ENCODE measurements at places on chromosomes 6 and 20.

- DNase-seq = no peak
Measured at GRCh38 chr20:4956200-4956810, 45.0 kb downstream of the SLC23A2 start.

- DNase-seq = no peak
Measured at GRCh38 chr6:167240034-167240541, 51.0 kb upstream of the UNC93A start.

GRCh38 chr20:37741570-37741969, 47.7 kb downstream of the CTNNBL1 start:
- DNase-seq = no peak

DNA sequence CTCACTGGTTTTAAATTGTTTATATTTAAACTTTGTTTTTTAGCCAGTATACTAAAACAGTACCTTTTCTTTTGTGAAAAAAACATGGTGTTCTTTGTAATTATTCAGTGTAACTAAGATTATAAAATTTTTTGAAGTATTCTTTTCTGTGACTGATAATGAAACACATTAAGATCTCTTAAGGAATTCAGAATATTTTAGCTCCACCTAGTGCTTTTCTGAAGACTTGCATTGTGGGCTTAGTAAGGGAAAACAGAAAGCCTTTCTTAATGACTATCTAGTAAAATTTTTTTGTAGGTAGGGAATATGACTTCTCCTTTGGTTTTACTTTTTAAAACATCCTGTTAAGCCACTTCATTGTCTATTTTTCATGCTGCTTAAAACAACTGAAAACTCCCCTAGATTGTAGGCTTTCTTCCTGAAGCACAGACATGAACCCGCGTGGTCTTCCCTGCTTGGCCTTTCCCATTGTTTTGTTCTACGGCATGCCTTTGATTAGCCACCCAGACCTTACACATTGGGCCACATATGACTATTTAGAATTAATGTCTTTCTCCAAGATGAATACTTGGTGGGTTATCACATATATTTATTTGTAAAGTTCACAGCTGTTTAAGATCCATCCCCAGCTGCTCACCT, 72.1 kb downstream of the AFDN start:
- DNase-seq = peak; percentile 6

DNA sequence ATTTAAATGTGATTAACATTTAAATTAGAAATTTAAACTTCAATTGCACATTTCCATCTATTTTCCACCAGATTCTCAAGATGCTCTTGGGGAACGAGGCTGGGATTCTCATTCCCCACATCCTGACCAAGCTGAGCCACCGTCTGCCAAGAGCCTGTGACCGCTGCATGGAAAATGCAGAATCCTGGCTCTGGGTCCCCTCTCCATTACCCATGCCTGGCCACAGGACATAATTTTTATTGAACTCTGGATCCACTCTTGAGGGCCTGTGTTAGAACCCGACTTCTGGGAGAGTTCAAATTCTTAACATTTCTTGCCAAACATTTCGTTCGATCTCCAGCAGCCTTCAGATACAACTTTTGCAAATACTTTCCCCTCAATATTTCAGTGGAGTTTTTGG, 201.6 kb upstream of the SNX9 start:
- no peak for DNase-seq

DNA sequence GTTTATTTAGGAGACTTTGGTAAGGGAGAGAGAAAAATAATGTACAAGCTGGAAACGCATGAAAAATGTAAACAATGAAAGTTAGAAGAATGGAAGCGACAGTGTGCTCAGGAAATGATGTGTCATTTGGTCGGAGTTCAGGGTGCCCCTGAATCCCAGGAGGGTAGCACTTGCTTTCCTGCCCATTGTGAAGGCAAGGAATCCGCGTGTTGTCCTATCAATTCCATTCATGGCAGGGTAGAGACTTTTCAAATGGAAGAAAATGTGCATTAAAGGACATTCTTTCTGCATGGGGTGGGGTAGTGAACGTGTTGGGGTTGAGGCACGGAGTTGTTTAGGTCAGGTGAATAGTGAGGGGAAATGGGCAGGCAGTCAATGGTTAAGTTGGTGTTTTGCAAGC, 33.7 kb downstream of the GCNT2 start:
- no peak for DNase-seq

- DNase-seq = no peak
Measured at GRCh38 chr20:16916165-16916564, 168.0 kb downstream of the OTOR start.

DNA sequence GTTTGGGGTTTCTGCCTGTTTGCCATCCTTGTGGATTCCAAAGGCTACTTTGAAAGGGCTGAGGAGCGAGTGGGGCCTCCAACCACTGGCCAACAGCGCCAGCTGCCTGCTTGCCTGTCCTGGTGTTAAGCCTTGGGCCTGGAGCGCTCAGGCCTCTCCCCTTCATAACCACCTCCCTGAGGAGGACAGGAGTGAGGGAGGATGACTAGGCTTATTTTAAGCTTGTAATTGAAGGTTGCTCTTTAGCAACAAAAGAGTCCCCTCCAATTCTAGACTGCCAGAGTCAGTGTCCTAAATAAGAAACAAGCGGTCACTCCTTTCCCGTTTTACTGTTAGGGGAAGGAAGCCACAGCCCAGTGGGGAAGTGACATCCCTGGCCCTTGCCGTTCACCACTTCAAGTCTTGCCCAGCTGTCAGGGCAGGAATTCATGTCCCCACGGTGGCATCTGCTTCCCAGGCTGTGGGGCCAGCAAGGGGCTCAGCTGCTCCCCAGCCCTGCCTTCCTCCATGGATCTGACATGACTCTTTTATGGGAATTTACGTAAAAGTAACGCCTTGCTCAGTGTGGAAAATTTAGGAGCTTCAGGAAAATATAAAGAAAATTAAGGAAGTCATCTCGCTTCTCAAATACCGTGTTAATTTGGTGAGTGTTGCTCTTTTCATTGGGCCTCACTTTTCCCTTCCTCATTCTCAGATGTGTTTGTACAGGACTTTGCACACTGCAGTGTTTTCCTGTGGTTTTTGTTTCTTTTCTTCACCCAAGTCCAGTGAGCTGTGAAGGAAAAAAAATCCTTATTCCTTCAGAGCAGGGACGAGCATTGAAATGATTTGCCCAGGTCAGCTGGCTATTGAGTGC, 57.8 kb downstream of the SSR1 start:
- no peak for DNase-seq

DNA sequence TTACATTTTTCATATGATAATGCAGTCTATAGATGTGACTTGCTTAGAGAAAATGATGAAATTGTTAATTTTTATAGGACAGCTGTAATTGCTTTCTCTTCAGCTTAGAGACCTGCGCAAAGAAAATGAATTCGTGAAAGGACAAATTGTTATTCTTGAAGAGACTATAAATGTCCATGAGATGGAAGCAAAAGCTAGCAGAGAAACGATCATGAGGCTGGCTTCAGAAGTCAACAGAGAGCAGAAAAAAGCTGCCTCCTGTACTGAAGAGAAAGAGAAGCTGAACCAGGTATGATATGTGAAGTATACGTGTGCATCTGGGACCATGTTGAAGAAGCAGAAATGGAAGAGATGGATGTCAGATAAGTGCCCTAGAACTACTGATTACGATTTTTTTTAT, 54.4 kb downstream of the CCDC170 start:
- DNase-seq = no peak

DNA sequence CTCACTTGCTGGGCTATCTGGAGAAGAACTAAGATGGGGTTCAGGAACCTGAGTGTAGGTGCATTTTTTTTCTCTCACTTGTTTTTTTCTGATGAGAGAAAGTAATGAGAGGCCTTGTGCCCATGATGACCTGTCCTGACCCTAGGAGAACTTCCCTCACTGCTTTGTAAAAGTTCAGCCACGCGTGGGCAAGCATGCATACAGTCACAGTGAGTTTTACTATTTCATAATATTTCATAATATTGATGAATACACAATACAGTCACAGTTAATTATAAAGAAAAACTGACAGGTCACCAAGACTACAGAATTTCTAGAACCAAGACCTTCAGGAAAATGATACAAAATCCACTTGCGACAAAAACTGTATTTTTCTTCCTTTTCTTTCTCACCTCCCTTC, 111.8 kb downstream of the MAP7 start:
- no peak for DNase-seq

- peak; percentile 32 for DNase-seq
Measured at GRCh38 chr6:84193114-84193708, 34.2 kb downstream of the CEP162 start.

GRCh38 chr20:37207171-37207570, 27.8 kb upstream of the MROH8 start:
- peak; percentile 11 for DNase-seq

GRCh38 chr6:79947191-79948186, at the start of gene ELOVL4:
Gene ELOVL4, minus strand, starts transcription at chr6:79947553. Its CDS starts 274 bp downstream, at chr6:79947279.
- DNase-seq = peak; percentile 47

GRCh38 chr20:51083447-51083846, 60.5 kb upstream of the KCNG1 start:
- no peak for DNase-seq

DNA sequence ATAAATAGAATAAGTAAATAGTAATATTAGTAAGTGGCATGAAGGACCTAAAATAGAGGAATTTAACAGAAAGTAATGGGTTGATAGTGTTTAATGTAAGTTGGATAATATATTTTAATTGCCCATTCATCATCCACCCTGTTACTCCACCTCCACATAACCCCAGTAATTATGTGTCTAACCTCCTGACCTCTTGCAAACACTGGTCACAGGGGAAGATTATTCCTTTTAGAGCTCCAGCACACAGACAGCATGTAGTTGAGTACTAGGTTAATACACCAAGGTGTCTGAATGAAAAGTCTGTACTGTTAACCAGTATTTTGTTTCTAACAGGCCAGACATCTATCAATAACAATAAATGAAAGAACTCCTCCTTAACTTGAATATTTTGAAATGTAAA, 92.4 kb upstream of the EYS start:
- DNase-seq = no peak

DNA sequence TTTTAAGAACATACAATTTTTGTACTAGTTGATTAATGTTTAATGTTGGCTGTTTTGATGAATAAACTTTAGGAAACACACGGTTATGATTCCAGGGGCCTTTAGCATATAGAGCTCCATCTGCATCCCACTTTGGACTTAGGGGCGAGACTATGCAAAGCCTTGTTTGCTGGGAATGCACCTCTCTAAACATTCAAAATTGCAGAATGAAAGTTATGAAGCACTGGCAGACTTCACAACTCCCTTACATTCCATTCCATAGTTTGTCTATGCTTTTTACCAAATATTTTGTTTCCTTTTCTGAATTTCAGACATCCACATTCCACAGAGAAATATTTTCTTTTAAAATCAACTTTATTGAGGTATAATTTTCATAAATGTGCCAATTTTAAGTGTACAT, 10.3 kb upstream of the TCP11 start:
- no peak for DNase-seq

DNA sequence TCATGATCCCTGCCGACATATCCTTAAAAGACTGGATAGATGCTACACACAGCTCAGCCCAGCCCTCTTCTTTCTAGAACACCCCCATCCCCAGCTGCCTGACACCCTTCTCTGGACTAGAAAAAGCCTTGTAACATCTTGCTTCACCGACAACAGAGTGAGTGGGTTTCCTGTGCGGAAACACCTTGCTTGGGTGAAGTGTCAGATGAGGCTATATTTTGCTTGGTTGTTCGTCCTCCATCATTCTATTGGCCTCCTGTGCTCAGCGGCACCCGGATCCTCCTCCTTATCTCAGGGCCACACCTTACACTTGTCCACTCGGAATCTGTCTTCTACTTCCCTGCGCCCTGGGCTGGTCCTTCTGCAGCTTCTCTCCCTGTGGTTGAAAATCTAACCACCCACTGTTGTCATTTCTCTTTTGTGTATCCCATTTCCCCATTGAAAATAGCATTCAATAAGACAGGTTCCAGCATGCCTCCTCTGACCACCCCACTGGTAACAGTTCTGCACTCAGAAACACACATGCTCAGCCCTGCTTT, 101.3 kb upstream of the MLN start:
- DNase-seq = no peak

GRCh38 chr6:167089243-167090142, 33.4 kb upstream of the CCR6 start:
- no peak for DNase-seq
